ENCODE measurements at places on chromosomes 7 and 10. TPM values are rescaled to one million over a fixed set of nuclear protein-coding genes. Genes with fewer than 3 reads are reported as not detected.

The SUMF2 gene
- 142 TPM for total RNA-seq

The GARIN1A gene
- 2.3 TPM for total RNA-seq

The AOAH gene
- total RNA-seq, result not detected

The MAGI2 gene
- 0.07 TPM for total RNA-seq

The DCLRE1C gene
- 11.5 TPM for total RNA-seq

The ADCY1 gene
- total RNA-seq, result 0.61 TPM

The GPR15LG gene
- total RNA-seq, result not detected

The SUN3 gene
- 0.22 TPM for total RNA-seq

The CRTAC1 gene
- total RNA-seq, result not detected

The GRID2IP gene
- not detected for total RNA-seq

The PLXDC2 gene
- total RNA-seq, result 10.6 TPM

The LRCH4 gene
- 22.3 TPM for total RNA-seq

The EGFR gene
- 371 TPM for total RNA-seq

DNA sequence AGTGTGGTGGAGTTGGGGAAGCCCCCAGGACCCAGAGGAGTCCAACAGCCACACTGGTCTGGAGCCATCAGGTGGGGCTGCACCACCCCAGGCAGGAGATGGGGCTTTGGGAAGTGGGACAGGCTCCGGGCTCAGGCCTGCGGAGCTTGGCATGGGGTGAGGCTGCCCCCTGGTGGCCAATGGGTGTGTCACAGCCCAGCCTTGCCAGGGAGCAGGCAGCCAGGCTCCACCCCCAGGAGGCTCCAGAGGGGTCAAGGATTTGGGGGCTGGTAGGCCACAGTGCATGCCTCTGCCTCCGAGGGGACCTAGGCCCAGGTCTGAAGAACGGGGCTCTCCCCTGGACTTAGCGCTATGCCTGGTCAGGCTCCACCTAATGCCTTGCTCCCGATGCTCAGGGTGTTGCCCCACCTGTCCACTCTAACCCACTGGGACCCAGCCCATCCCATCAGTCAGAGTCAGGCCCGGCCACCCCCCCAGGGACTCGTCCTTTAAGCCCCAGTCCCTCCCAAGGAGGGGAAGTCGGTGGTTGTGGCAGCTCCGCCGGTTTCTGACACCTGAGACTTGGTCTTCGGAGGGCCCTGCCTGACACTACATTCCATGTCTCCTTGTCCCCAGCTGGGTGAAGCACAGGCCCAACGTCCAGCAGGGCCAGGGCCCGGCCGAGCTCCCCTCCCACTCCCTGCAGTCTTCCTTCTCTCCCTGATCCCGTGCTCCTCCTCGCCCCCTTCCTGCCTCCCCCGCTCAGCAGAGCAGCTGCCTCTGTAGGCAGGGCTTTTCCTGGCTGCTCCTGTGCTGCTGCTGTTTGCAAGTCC, 11.3 kb upstream of the SAMD8 start:
- no peak overlapping the region for H3K27ac ChIP-seq
- peaks cover 5% of the 10 kb centered on the region for H3K36me3 ChIP-seq
- peak; percentile 70 for DNase-seq
- no peak overlapping the region for H3K4me3 ChIP-seq
- no peaks in the 10 kb centered on the region for H3K27me3 ChIP-seq

DNA sequence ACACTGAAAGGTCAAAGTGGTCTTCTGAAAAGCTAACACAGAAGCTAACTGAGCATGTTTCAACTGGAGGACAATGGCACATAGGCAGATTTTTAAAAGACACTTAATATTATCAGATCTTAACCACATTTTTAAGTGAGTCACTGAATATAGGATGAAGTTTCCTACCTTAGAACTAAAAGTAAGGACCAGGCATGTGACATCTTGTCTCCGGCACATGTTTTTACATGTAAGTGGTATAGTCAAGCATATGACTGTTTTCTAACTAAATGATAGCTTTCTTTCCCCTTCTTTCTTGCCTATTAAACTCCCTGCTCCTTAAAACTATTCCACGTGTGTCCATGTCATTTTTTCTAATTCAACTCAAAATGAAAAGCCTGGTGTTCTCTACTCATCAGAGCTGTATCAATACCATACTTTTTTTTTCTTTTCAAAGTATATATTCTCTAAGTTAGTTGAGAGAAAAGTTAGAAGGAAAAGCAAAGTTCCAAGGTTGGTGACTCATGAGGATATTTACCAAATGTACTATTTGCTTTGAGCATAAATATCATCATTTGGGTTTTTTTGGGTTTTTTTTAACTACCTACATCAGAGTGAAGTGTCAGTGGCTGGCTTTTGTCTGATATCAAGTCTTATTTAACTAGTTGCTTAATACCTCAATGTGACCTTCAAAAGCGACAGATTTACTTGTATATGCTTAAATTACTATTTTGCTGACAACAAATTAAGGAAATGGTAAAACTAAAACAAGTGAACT, 127.5 kb downstream of the CRPPA start:
- H3K4me3 ChIP-seq, result no peak overlapping the region
- no peaks in the 10 kb centered on the region for H3K27me3 ChIP-seq
- DNase-seq, result no peak
- H3K4me1 ChIP-seq, result peaks cover 10% of the 10 kb centered on the region
- peak overlapping the region; percentile 6 for H3K27ac ChIP-seq

DNA sequence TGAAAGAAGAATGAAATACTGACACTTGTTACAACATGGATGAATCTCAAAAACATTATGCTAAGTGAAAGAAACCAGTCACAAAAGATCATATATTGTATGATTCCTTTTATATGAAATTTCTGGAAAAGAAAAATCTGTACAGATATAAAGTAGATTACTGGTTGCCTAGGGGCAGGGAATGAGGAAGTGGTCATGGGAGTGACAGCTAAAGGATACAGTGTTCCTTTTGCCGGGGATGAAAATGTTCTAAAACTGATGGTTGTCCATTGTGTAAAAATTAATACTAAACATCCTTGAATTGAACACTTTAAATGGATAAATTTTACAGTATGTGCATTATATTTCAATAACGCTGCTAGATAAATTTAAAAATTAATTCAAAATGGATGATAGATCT, 25.1 kb downstream of the ALOX5 start:
- peaks cover 11% of the 10 kb centered on the region for H3K4me1 ChIP-seq
- no peak overlapping the region for H3K4me3 ChIP-seq
- H3K27me3 ChIP-seq, result peaks cover 33% of the 10 kb centered on the region
- no peaks in the 10 kb centered on the region for H3K36me3 ChIP-seq
- no peak for DNase-seq

DNA sequence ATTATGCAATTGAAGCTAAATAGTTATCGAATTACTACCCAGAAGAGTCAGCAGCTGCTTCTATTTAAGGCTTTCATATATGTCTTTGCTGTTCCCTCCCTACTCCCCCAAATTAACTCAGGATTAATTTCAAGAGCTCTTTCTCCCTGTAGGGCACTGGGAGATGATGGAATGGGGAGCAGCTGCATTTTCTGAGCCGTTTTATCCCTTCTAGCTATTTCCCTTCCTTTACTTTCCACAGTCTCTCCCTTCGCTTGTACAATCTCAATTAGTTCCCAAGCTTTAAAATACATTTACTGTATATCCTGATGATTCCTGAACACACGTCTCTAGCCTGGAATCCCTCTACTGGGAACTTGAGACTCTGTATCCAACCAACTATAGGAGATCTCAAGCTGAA, 19.8 kb upstream of the TSPAN12 start:
- H3K27ac ChIP-seq, result no peak overlapping the region
- H3K36me3 ChIP-seq, result no peaks in the 10 kb centered on the region
- H3K4me1 ChIP-seq, result no peaks in the 10 kb centered on the region
- no peak overlapping the region for H3K4me3 ChIP-seq
- DNase-seq, result no peak

GRCh38 chr10:56082169-56082568, 278.9 kb downstream of the ZWINT start:
- no peak overlapping the region for H3K27ac ChIP-seq
- no peaks in the 10 kb centered on the region for H3K36me3 ChIP-seq
- H3K4me1 ChIP-seq, result no peaks in the 10 kb centered on the region

GRCh38 chr10:6393168-6393567, 186.9 kb downstream of the PRKCQ start:
- DNase-seq, result no peak
- H3K27me3 ChIP-seq, result no peaks in the 10 kb centered on the region
- H3K36me3 ChIP-seq, result no peaks in the 10 kb centered on the region
- H3K4me1 ChIP-seq, result peaks cover 14% of the 10 kb centered on the region
- no peak overlapping the region for H3K27ac ChIP-seq

GRCh38 chr7:43313628-43314378, 201.4 kb downstream of the HECW1 start:
- no peak overlapping the region for H3K4me3 ChIP-seq
- peaks cover 5% of the 10 kb centered on the region for H3K4me1 ChIP-seq
- DNase-seq, result no peak
- H3K27ac ChIP-seq, result no peak overlapping the region
- H3K27me3 ChIP-seq, result no peaks in the 10 kb centered on the region

DNA sequence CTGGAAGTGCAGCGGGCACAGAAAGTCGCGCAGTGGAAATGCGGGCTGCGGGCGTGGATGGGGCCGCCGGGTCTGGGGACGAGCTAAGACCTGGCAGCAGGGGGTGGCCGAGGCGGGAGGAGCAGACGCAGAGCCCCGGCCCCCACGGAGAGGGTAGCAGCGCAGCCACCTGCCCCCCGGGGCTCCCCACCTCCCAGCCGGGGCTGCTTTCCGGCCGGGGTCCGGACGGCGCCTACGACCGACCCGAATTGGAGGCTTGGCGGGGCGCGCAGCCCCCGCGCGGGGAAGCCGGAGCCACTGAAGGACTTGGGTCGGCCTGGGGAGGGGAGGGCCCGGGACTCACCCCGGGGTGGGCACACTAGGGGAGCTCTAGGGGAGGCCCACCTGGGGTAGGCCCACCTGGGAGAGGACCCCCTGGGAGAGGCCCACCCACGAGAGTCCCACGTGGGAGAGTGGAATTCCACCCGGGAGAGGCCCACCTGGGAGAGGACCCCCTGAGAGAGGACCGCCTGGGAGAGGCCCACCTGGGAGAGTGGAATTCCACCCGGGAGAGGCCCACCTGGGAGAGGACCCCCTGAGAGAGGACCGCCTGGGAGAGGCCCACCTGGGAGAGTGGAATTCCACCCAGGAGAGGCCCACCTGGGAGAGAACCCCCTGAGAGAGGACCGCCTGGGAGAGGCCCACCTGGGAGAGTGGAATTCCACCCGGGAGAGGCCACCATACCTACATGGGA, 854 bp upstream of the CFAP46 start:
- no peaks in the 10 kb centered on the region for H3K27me3 ChIP-seq
- no peaks in the 10 kb centered on the region for H3K4me1 ChIP-seq
- peak overlapping the region; percentile 52 for H3K4me3 ChIP-seq
- peaks cover 5% of the 10 kb centered on the region for H3K36me3 ChIP-seq
- no peak overlapping the region for H3K27ac ChIP-seq
- DNase-seq, result no peak

GRCh38 chr10:104339469-104340110, 1.3 kb upstream of the ITPRIP start:
- H3K27ac ChIP-seq, result peak overlapping the region; percentile 97
- H3K27me3 ChIP-seq, result no peaks in the 10 kb centered on the region
- peaks cover 36% of the 10 kb centered on the region for H3K4me1 ChIP-seq
- peak; percentile 78 for DNase-seq
- peaks cover 6% of the 10 kb centered on the region for H3K36me3 ChIP-seq

GRCh38 chr10:71076473-71077142, 135.8 kb upstream of the UNC5B start:
- no peak overlapping the region for H3K4me3 ChIP-seq
- peaks cover 5% of the 10 kb centered on the region for H3K4me1 ChIP-seq
- H3K27ac ChIP-seq, result no peak overlapping the region
- H3K36me3 ChIP-seq, result peaks cover 4% of the 10 kb centered on the region
- H3K27me3 ChIP-seq, result peaks cover 45% of the 10 kb centered on the region

- DNase-seq, result peak; percentile 92
- H3K4me1 ChIP-seq, result peaks cover 22% of the 10 kb centered on the region
- no peaks in the 10 kb centered on the region for H3K36me3 ChIP-seq
- peak overlapping the region; percentile 4 for H3K27ac ChIP-seq
Observed at GRCh38 chr10:94183666-94184264, 179.0 kb downstream of the NOC3L start.

DNA sequence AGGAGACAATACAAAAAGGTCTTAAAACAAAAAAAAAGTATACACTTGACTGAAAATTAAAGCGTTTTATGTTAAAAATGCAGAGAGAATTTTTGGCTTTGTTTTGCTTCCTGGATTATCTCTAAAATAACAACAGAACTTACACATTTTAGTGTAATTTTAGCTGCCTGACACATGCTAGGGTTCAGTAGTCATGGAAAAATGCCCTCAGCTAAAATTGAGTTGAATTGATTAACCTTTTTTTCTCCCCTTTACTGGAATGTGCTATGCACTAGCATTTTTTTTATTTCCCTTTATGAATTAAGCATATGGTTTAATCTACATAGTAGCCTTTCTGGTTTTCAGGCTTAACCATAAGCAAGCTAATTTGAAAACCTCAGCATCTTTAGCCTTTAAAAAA, 89.9 kb downstream of the ZNF277 start:
- H3K4me3 ChIP-seq, result no peak overlapping the region
- H3K36me3 ChIP-seq, result peaks cover 11% of the 10 kb centered on the region
- no peak for DNase-seq

DNA sequence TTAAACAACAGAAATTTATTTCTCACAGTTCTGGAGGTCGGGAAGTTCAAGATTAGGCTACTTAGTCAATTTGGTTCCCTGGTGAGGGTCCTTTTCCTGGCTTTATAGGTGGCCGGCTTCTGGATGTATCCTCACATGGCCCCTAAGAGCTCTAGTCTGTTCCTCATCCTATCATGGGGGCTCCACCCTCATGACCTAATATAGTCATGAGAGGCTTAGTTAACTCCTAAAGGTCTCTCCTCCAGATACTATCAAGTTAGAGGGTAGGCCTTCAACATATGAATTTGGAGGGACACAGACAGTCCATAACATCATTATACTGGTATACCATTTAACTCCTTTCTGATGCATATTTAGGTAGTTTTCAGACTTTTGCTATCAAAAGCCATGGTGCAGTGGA, 7.6 kb downstream of the MAPK8 start:
- no peak overlapping the region for H3K27ac ChIP-seq
- no peaks in the 10 kb centered on the region for H3K36me3 ChIP-seq
- no peak for DNase-seq
- no peaks in the 10 kb centered on the region for H3K27me3 ChIP-seq

- no peak overlapping the region for H3K27ac ChIP-seq
- H3K36me3 ChIP-seq, result no peaks in the 10 kb centered on the region
- H3K27me3 ChIP-seq, result no peaks in the 10 kb centered on the region
- H3K4me1 ChIP-seq, result peaks cover 6% of the 10 kb centered on the region
- peak; percentile 12 for DNase-seq
Observed at GRCh38 chr10:28215930-28216329, 86.9 kb downstream of the MPP7 start.

DNA sequence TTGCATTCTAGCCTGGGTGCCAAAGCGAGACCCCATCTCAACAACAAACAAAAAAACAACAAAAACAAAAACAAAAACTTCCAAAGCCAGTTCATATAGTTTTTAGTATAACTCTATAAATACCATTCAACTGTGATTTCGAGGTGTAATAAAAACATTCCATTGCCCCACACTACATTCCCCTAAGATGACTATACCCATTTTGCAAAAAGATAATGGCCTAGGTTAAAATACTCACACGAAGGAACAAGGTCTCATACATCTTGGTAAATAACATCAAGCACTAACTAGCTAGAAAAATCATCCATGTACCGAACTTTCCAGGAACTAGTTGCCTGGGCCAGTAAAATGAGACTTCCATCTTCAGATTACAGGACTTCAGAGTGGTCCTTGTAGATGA, 55.4 kb downstream of the GLI3 start:
- DNase-seq, result no peak
- peaks cover 17% of the 10 kb centered on the region for H3K4me1 ChIP-seq
- no peak overlapping the region for H3K4me3 ChIP-seq
- peak overlapping the region; percentile 71 for H3K27ac ChIP-seq
- no peaks in the 10 kb centered on the region for H3K27me3 ChIP-seq

Data from MCF 10A (cell line).